Right atrium auricular region (tissue), 2 donors: ENCODE measurements at places on chromosomes 5 and 9. TPM values are rescaled to one million over a fixed set of nuclear protein-coding genes. Genes with fewer than 3 reads are reported as not detected.

The LCN9 gene
- not detected for total RNA-seq

The IFNA2 gene
- not detected for total RNA-seq

DNA sequence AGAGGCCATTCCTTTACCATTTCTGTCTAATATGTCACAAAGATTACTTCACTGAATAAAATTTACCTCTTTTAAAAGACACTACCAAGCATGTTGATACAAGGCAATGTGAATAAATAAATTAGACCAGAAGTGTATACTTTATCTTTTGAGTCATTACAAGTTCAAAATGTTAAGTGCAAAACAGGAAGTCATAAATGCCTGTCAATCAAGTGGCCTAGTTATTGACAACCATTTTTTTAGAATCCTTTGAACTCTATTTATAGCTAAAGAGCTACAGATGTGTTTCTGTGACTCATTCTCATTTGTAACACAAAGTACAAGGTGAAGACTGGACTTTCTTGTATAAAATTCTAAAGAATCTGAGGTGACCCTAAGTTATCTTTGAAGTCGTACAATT lies 602.7 kb upstream of the SEMA6A start:
- no peak overlapping the region for H3K4me3 ChIP-seq
- no peaks in the 10 kb centered on the region for H3K36me3 ChIP-seq
- H3K27me3 ChIP-seq, result no peaks in the 10 kb centered on the region
- no peak for DNase-seq
- H3K4me1 ChIP-seq, result no peaks in the 10 kb centered on the region

DNA sequence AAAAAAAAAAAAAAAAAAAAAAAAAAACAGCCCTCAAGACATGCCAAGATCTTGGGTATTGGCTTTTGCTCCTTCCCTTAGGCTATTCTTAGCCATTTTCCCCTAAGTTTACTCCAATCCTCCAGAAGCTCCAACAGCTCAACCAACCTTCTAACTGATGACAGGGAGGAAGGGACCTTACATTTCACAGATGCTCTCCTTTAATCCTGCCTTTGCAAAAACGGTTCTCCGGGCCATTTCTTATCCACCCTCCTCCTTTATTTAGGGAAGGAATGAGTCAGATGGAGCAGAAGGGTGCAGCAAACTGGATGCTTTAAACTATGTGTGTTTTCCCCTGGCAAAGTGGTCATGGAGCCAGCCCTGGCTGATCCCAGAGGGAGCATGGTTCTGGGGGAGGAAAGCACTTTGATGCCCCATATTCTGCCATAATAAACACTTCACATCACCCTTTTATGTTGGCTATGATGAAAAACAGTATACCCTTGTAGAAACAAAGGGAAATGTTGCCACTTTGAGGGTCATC lies 369.4 kb upstream of the DMAC1 start:
- H3K36me3 ChIP-seq, result no peaks in the 10 kb centered on the region
- H3K4me1 ChIP-seq, result peaks cover 4% of the 10 kb centered on the region
- no peak overlapping the region for H3K27ac ChIP-seq
- no peak for DNase-seq

- no peak overlapping the region for H3K27ac ChIP-seq
- H3K36me3 ChIP-seq, result peaks cover 54% of the 10 kb centered on the region
- H3K27me3 ChIP-seq, result no peaks in the 10 kb centered on the region
- H3K4me3 ChIP-seq, result no peak overlapping the region
- no peak for DNase-seq
- H3K4me1 ChIP-seq, result no peaks in the 10 kb centered on the region
Measured at GRCh38 chr9:131577005-131578000, 32.0 kb downstream of the PRRT1B start.

- no peaks in the 10 kb centered on the region for H3K36me3 ChIP-seq
- no peaks in the 10 kb centered on the region for H3K27me3 ChIP-seq
- H3K4me3 ChIP-seq, result no peak overlapping the region
- no peak overlapping the region for H3K27ac ChIP-seq
Measured at GRCh38 chr5:160318409-160318808, 6.0 kb upstream of the CCNJL start.

The CTNNAL1 gene
- 120 TPM for total RNA-seq

DNA sequence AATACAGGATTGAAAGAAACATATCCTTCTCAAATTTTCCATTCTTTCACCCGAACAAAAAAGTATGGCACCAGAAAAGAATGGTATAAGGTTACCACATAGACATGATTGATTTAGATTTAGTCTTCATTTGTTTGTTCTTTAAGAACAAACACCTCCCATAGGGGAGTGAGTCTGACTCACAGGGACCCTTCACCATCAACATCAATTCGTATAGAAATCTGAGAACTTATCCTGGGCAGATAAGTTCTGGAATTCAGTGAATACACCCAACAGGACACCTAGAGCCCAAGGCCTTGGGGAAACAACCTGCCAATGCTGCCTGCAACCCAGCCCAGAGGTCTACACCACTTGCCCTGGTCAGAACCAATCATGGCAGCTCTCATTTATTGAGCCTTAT lies 46.2 kb downstream of the LHFPL2 start:
- H3K36me3 ChIP-seq, result no peaks in the 10 kb centered on the region
- no peak overlapping the region for H3K4me3 ChIP-seq
- no peaks in the 10 kb centered on the region for H3K27me3 ChIP-seq
- no peak for DNase-seq
- peaks cover 17% of the 10 kb centered on the region for H3K4me1 ChIP-seq
- no peak overlapping the region for H3K27ac ChIP-seq

DNA sequence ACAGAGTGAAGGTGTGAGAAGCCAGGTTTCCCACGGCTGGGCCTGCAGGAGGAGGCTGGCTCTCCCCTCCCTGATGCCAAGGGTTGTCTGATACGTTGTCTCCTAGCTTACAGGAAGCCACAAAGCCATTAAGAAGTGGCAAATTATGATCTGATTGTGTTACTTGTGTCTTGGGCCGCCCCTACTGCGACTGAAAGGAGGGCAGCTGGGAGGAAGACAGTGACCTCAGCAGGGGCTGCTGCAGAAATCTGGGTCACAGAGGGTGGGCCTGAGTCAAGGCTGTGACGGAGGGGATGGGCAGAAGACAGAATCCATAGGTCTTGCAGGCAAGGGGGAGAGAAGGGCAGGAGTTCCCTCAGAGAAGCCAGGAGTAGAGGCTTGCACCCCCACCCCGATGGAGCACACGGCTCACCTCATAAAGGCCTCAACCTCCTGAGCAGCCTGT lies 145.0 kb downstream of the FSTL4 start:
- no peaks in the 10 kb centered on the region for H3K36me3 ChIP-seq
- H3K27me3 ChIP-seq, result no peaks in the 10 kb centered on the region
- H3K4me3 ChIP-seq, result no peak overlapping the region
- no peaks in the 10 kb centered on the region for H3K4me1 ChIP-seq
- DNase-seq, result no peak

The PDZD2 gene
- total RNA-seq, result 79.5 TPM

DNA sequence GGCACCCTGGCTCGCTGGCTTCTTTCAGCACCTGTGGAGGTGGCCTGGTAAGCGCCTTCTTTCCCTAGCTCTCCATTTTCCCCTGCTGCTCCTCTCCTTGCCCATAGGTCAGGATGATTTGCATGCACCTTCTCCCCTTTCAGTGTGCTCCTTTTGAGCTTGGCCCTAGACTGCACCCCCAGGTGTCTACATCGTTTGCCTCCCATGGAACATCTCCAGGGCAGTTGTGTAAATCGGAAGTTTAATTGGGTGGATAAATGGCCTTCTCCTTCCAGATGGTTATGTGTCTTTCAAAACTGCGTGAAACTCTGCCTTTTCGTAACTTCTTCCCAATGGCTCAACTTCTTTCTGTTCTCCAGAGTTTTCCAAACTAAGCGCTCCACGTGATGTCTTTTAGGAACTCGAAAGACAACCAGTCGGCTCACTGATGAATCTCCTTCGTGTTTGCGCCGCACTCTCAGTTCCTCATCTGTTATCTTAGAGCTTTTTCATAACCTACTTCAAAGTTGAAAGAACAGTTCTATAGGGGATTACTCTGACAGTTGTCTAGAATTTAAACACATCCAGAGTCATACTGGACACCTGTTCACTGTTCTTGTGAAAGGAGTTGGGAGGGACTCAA lies 1.7 kb downstream of the ADAMTS19 start:
- peak overlapping the region; percentile 65 for H3K27ac ChIP-seq
- no peak for DNase-seq
- H3K36me3 ChIP-seq, result no peaks in the 10 kb centered on the region
- H3K4me1 ChIP-seq, result no peaks in the 10 kb centered on the region
- no peaks in the 10 kb centered on the region for H3K27me3 ChIP-seq

- H3K36me3 ChIP-seq, result no peaks in the 10 kb centered on the region
- no peak overlapping the region for H3K4me3 ChIP-seq
- no peaks in the 10 kb centered on the region for H3K4me1 ChIP-seq
- no peaks in the 10 kb centered on the region for H3K27me3 ChIP-seq
Measured at GRCh38 chr9:18531136-18532065, 57.4 kb downstream of the ADAMTSL1 start.

DNA sequence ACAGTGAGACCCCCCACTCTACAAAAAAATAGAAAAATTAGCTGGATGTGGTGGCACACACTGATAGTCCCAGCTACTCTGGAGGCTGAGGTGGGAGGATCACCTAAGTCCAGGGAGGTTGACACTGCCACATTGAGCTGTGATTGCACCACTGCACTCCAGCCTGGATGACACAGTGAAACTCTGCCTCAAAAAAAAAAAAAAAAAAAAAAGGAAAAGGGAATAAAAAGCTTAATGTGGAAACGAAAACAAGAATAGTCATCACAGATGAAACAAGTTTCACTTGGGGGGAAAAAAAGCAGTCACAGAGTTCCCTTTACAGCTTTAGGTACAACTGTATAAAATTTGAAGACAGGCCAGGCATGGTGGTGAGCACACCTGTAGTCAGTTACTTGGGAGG lies 84.2 kb downstream of the FNBP1 start:
- H3K36me3 ChIP-seq, result peaks cover 23% of the 10 kb centered on the region
- H3K4me1 ChIP-seq, result no peaks in the 10 kb centered on the region
- peak; percentile 54 for DNase-seq
- H3K27me3 ChIP-seq, result no peaks in the 10 kb centered on the region
- H3K4me3 ChIP-seq, result no peak overlapping the region
- no peak overlapping the region for H3K27ac ChIP-seq

The CCDC171 gene
- 1.4 TPM for total RNA-seq

The MACROH2A1 gene
- total RNA-seq, result 179 TPM

The CCNI2 gene
- total RNA-seq, result not detected

- H3K27me3 ChIP-seq, result no peaks in the 10 kb centered on the region
- H3K27ac ChIP-seq, result peak overlapping the region; percentile 63
- DNase-seq, result peak; percentile 69
- peaks cover 2% of the 10 kb centered on the region for H3K4me1 ChIP-seq
- no peaks in the 10 kb centered on the region for H3K36me3 ChIP-seq
Measured at GRCh38 chr5:158979749-158980521, 119.8 kb downstream of the EBF1 start.

DNA sequence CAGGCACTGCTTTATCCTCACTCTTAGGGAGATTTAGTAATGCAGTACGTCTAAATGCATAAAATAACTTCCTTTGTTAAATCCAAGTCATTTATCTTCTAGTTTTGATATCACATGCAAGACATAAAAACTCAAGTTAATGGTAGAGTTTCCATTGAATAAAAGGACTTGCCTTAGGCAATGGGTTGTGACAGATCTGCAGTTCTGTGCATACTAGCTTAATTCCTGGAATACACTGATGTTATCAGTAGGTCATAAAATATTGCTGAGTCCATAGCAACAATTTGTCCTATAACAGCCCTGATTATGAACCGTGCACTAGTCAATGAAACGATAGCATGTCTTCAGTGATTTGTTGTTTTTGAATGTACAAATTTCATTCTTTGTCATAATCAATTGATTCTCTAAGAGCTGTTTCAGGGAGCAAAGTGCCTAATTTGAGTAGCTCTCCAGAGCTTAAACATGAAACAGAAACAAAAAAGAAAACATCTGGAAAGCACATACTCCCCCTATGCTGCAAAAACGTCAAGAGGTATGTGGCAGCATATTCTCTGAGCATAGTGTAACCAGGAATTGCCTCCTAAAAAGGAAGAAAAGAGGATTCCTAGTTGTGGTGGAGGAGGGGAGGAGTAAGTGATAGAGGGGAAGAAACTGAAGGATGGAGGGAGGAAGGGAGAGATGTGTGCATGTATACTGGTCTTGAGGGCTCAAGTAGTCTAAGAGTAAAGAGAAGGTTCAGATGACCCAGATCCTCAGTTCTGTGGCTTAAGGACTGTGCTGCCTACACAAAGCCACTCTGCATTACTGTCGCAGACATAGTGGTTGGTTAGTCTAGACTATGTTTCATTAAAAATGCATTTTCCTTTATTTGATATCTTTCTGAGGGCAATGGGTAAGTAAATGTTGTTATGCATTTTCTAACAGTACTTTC lies 589.2 kb downstream of the PRR16 start:
- DNase-seq, result no peak
- no peaks in the 10 kb centered on the region for H3K4me1 ChIP-seq
- H3K36me3 ChIP-seq, result no peaks in the 10 kb centered on the region
- H3K4me3 ChIP-seq, result no peak overlapping the region
- H3K27me3 ChIP-seq, result no peaks in the 10 kb centered on the region

The SLC9A3 gene
- total RNA-seq, result 2.3 TPM

GRCh38 chr5:6291961-6292360 lies 86.4 kb downstream of the MED10 start:
- DNase-seq, result no peak
- no peak overlapping the region for H3K27ac ChIP-seq
- no peak overlapping the region for H3K4me3 ChIP-seq
- H3K36me3 ChIP-seq, result no peaks in the 10 kb centered on the region

The RASEF gene
- total RNA-seq, result not detected

DNA sequence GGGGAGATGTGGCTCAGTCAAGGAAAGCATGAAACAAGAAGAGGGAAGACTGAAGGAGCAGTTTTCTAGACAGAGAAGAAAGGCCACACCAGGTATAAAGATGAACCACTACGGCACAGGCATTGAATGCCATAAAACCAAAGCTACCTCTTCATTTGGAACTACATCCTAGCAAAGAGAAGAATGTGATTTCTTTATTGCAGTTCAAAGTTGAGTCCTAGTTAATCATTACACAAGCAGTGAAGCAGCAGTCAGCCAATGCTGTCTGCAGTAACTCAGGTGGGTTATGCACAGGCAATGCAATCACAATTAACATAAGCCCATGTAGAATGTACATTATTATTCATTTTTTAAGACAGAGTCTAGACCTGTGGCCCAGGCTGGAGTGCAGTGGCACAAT lies 21.7 kb upstream of the PCAT7 start:
- no peaks in the 10 kb centered on the region for H3K36me3 ChIP-seq
- DNase-seq, result no peak
- H3K27me3 ChIP-seq, result no peaks in the 10 kb centered on the region
- no peak overlapping the region for H3K27ac ChIP-seq

GRCh38 chr9:106405871-106406435 lies 457.0 kb upstream of the ZNF462 start:
- H3K4me1 ChIP-seq, result no peaks in the 10 kb centered on the region
- DNase-seq, result no peak
- no peaks in the 10 kb centered on the region for H3K36me3 ChIP-seq
- no peak overlapping the region for H3K4me3 ChIP-seq
- H3K27ac ChIP-seq, result no peak overlapping the region
